Neural cell (in vitro differentiated cells): ENCODE measurements at places on chromosomes 6 and 20. TPM values are rescaled to one million over a fixed set of nuclear protein-coding genes. Genes with fewer than 3 reads are reported as not detected.

Gene HLA-E
- polyA plus RNA-seq: 0.14 and 0.51 TPM in 2 replicates

Gene TPBG
- 25.0 and 31.0 TPM in 2 replicates for polyA plus RNA-seq

Gene SLC35D3
- 0.56 TPM in 1 of 2 replicates, not detected in the other for polyA plus RNA-seq

Gene FNDC11
- polyA plus RNA-seq: 1.9 and 5.2 TPM in 2 replicates

Gene HMGN3
- 88.4 and 121 TPM in 2 replicates for polyA plus RNA-seq

Gene PREX1
- polyA plus RNA-seq: 0.06 and 0.44 TPM in 2 replicates

Gene BEND3
- 5.7 and 6.0 TPM in 2 replicates for polyA plus RNA-seq

Gene NFATC2
- polyA plus RNA-seq: not detected in 2 replicates

Gene TLDC2
- not detected in 2 replicates for polyA plus RNA-seq

Gene ARMC12
- 2.2 and 4.9 TPM in 2 replicates for polyA plus RNA-seq

Gene CAP2
- polyA plus RNA-seq: 11.8 and 13.4 TPM in 2 replicates
